ENCODE measurements at places on chromosomes 5 and 9.

DNA sequence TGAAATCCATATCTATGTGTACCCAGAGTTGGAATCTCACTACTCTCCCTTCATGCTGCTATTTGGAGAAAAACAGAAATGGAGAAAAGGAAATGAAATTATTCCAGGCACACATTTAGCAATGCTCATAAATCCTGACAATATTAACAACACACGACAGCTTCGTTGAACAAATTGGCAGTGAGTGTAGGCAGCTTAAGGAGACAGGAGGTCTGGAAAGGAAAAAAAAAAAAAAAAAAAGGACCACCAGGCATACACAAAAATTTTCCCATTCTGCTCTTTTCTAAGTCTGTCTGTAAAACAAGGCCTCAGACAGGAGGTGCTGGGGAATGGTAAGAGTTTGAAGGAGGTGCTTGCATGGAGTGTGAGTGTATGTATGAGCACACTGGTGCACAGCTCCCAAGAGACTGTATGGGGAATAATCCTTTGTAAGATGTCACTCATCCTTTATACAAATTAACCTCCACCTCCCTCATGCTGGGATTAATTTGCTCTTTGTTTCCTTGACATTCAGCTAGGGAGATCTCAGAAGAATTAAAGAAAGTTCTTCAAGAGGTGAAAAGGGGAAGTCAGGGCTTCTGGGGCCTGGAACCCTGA, 78.9 kb downstream of the ASTN2 start:
- DNase-seq = no peak

GRCh38 chr9:304106-304505, 89.4 kb downstream of the DOCK8 start:
- DNase-seq = no peak

GRCh38 chr9:81266086-81266485, 423.3 kb downstream of the TLE1 start:
- DNase-seq = no peak

DNA sequence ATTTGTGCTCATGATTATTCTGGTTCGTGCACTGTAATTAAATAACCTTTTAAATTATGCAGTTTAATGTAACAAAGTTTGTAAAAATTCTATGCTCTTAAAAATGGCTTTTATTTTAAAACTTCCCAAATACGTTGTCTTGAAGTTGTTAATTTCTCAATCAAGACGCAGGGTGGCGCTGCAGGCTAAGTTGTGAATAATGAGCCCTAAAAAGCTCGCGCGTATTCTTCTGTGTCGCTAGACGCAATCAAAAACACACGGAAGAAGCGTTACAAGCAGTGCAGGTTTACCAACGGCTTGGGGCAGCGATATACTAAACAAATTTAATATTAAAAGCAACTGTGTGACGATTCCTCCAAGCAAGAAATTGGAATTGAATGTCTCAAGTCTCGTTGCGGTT, at the start of gene PCDHB4:
TSS of gene PCDHB4 (plus strand) at position 256 of the 400 bp plus-strand sequence. CDS start 181 bp downstream, outside the sequence.
- DNase-seq = no peak

- DNase-seq = no peak
Measured at GRCh38 chr5:35218981-35219380, 11.3 kb downstream of the PRLR start.

All from NCI-H345 (cell line).